ENCODE measurements at places on chromosomes 2 and 18.

DNA sequence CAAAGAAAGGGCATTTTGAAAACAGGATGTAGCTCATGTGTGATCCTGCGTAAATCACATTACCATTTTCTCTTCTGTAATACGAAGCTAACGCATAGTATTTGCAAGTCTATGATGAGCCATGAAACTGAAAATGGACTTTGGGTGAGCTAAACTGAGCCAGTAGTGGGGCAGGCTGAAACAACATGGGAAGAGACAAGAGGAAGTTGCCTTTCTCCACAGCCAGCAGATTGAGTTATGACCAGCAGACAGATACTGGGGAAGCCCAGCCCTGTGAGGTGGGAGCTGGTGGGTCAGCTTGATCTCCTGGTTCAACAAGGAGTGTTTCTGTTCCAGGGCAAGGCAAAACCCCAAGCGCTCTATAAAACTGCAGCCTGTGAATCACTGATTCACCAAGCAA lies 11.8 kb downstream of the CYRIA start:
- no peak for DNase-seq

DNA sequence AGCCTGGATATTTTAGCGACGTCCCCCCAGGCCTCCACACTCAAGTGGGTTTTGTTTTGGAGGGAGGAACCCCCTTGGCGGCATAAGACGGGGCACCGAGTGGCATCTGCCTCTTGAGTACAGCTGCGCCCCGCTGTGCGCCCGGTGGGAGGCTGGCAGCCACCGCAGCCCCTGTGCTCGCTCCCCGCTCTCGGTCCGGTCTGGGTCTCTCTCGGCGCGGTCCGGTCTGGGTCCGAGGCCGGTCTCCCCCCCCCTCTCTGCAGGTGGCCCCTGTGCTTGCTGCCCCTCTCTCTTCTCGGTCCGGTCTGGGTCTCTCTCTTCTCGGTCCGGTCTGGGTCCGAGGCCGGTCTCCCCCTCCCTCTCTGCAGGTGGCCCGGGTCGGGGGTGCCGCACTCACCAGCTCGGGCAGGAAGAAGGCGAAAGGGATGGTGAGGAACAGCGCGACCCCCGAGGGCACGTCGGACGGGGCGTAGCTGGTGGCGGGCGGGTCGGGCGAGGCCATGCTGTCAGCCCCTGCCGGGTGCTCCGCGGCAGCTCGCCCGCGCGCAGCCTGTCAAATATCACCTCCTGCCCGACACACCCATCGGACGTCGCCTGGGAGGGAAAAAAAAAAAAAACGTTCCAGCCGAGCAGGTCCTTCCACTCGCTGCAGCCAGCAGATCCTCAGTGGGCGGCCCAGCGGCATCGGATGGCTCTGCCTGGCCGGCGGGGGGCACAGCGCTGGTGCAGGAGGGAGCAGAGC lies at the start of gene MALL:
Gene MALL, minus strand, starts transcription at position 532 of the 742 bp plus-strand sequence. Its CDS starts 30 bp downstream, at position 502.
- DNase-seq: no peak

GRCh38 chr18:55525845-55526244 lies 62.1 kb downstream of the TCF4 start:
- no peak for DNase-seq

GRCh38 chr2:60559880-60560279 lies 6.4 kb upstream of the BCL11A start:
- DNase-seq: no peak

DNA sequence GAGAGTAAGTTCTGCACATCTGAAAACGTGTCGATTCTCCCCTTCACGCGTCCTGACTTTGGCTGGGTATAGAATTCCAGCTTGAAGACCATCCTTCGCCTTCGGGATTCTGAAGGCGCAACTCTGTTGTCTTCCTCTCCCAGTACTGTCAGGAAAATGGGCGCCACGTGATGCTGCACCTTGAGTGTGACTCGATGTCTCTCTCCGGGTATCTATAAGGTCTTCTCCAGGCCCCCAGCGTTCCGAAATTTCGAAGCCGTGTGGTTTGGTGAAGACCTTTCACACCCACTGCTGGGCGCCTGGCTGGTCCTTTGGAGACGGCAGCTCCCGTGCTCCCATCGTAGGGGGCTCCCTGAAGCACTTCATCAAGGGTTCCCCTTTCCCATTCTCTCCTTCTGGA lies 203.7 kb downstream of the HDAC4 start:
- DNase-seq: no peak

DNA sequence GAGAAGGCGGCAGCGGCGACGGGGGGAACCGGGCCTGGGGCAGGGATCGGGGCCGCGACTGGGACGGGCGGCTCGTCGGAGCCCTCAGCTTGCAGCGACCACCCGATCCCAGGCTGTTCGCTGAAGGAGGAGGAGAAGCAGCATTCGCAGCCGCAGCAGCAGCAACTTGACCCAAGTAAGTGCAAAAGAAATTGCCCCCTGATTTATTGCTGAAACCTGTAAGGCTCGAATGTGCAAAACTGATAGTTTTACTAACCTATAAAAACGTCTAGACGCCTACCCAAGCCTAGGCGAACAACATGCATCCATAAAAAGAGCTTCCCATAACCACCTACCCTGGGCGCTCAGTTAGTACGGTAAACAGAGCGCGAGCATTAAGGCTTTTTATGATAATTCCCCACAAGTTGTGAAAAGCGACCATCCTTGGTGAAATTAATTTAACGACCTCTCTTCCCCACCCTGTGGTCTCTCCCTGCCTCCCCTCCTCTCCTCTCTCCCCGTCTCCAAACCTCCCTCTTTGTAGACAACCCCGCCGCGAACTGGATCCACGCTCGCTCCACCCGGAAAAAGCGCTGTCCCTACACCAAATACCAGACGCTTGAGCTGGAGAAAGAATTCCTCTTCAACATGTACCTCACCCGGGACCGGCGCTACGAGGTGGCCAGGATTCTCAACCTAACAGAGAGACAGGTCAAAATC lies 1.0 kb downstream of the HOXD9 start:
- DNase-seq: no peak

DNA sequence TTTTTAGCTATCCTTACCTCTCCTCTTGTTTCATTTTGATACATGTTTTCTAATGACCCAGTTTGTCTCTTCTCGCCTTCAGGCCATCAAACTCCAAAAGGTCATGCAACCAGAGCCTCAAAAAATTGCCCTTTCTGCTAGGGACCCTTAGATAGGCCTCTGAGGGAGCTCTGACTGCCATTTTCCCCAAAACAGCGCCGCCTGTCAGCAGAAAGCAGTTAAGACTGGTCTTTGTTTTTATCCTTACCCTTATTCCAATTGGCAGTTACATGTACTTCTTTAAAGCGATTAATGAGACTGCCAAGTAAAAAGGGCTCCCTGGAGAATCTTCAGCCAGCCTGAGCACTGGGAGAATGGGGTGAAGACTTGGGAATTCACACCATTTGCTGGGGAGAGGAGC lies 55.1 kb upstream of the RIT2 start:
- DNase-seq: no peak

DNA sequence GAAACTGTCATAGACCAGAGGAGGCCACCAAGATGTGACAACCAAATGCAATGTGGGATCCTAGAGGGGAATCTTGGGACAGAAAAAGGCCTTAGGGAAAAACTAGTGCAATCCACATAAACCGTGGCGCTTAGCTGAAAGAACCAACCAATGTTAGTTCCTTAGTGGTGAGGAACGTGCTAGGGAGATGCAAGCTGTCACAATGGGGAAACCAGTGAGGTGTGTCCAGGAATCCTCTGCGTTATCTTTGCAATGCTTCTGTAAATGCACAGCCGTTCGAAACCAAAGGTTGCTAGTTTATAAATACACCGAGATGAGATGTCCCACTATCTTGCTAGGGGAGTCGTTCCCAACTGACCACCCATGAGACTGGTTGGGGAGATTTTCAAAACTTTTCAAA lies 157.0 kb upstream of the ID2 start:
- DNase-seq: no peak

- no peak for DNase-seq
These were observed 152.1 kb upstream of the ID2 start for GRCh38 chr2:8529706-8530277.

- DNase-seq: no peak
These were observed 186.1 kb downstream of the ZFP36L2 start for GRCh38 chr2:43040084-43040854.

DNA sequence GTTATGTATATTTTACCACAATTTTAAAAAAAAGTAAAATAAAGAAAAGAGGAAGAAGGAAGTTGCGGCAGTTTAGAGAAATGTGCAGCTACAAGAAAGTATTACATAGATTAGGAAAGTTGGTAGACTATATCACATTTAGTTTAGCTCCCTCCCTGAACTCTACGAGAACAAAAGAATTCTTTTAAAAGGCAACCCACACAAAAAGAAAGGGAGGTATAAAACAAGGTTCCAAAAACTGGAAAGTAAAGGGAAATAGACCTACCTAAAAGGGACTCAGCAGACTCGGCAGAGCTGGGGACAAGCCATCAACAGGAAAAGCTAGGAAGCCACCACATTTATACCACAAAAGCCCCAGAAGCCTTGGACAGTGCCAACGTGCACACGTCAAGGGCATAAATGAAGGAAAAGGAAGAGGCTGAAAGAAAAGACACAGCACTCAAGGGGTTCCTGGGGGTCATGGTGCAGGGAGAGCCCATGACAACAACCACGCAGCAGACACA lies 9.1 kb downstream of the TMEM127 start:
- DNase-seq: no peak

- DNase-seq: no peak
These were observed 375.6 kb upstream of the VWC2L start for GRCh38 chr2:214035091-214035852.

DNA sequence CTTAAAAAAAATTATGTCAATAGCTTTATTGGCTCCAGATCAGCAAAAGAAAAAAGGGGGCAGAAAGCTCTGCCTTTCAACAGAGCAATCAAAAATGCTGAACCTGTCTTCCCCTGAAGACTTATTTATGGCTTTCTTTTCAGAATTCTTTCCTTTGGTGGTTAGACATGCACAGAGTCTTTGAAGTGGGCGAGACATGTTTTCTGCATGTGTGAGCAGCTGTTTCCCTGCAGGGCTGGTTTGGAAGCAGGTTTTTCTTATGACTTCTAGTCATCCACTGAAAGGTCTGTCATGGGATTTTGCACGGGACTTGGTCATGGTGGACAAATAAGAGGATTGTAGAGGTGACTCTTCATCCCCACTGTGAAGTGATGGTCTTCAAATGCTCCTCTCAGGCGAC lies 160.3 kb downstream of the VAPA start:
- DNase-seq: no peak
